ENCODE measurements at places on chromosomes 1 and 21.

DNA sequence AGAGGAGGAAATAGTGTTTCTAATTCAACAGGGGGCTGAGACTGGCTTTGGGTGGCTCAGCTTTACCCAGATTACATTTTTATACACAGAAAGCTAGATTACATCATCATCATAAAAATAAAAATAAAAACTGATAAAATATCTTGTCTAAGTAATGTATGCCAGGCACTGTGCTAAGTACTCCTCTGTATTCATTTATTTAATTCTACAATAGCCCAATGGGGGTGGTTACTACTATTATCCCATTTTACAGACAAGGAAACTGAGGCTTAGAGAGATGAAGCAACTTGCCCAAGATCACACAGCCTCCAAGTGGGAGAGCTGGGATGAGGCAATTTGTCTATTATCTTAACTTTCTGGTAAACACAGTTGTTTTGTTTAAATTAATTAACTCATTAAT, 62.3 kb upstream of the ECE1 start:
- DNase-seq, result no peak

DNA sequence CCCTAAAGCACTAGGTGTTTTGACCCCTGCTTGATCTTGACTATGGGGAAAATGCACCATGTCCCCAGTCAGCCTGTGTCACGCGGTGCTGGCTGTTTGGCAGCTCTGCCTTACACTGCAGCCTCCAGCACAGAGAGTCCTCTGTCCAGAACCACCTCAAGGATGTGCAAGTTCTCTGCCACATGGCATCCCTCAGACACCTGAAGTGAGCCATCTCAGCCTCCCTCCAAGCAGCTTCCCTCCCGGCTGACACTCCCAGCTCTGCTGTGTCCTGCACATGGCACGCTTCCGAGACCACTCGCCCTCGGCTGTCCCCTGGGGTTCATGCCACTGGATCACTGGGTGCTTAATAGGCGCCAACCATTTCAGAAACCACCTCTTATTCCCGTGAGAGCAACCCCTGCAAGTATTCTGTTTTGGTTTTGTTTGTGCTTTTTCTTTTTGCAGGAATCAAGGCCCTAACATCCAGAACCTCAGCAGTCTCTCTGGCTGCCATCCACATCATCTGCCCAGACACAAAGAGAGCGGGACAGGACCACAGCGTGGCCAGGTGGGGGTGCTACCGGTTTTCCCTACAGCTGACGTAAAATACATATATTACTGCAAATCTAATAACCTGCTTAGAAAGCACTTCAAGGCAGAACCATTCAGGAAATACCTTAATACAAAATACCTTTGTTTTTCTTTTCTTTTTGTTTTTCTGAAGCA, 45.7 kb downstream of the CAPZB start:
- no peak for DNase-seq

GRCh38 chr1:226939438-226940028, 561 bp upstream of the COQ8A start:
- DNase-seq, result no peak

- no peak for DNase-seq
Observed at GRCh38 chr21:40165773-40166070, 298.5 kb downstream of the PCP4 start.

- no peak for DNase-seq
Observed at GRCh38 chr21:29888437-29888836, 51.4 kb downstream of the GRIK1 start.

DNA sequence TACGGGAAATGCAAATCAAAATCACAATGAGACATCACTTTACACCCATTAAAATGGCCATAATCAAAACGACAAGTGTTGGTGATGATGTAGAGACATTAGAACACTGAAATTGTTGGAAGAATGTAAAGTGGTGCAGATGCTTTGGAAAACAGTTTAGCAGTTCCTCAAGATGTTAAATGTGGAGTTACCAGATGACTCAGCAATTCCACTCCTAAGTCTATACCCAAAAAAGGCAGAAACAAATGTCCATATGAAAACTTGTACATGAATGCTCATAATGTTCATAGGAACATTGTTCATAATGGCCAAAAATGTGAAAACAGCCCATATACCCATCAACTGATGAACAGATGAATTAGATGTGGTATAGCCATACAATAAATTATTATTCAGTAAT, 267.4 kb downstream of the KCNH1 start:
- DNase-seq, result no peak

DNA sequence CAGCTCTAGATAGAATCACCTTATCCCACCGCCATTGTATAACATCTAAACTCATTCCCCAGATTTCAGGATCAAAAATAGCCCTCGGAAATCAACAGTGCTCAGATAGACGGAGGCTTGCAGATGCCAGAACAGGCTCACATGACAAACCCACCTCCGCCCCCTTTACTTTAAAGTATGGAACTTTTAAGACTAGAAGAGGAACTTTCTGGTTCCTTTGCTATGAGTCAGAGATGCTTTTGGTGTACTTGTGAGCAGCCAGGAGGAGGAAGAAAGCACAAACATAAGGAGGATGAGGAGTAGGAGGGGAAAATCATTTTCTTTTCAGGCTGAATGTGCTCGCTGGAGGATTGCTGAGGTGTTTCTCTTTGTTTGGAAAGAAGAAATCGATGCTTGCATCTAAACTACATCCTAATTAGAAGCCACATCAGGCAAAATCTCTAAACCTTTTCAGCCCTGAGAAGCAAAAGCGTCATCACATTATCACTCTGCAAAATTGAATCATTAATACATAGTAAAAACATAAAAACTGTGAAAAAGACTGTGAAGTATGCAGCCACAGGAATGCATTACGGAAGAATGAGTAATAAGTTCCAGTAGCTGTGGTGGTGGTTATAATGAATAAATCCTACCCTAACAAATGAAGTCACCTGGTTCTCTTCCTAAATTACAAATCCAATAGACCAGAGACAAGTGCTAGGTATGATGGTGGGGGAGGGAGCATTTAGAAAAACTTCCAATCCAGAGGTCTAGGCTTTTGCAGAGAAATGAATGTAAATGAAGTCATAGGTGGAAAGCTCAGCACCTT, 251.3 kb downstream of the KCNH1 start:
- DNase-seq, result no peak

GRCh38 chr1:19678931-19679453, 14.3 kb downstream of the HTR6 start:
- DNase-seq, result no peak

DNA sequence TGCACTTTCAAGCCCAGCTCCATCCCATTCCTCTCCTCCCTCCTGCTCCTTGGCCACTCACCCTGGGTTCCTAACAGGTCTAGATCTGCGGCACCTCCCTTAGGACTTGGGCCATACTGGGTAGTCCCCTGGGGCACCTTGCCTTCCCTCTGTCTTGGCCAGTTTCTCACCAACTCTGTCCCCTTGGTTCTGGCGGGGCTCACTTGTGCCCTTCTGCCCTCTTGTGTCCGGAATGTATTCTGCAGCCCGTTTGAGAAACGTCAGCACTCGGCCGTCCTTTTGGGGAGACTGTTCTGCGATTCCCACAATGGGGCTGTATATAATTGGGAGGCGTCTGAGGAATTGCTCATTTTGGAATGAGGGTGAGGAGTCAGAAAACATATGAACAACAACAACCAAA, 162.4 kb downstream of the ZSCAN20 start:
- DNase-seq, result no peak

DNA sequence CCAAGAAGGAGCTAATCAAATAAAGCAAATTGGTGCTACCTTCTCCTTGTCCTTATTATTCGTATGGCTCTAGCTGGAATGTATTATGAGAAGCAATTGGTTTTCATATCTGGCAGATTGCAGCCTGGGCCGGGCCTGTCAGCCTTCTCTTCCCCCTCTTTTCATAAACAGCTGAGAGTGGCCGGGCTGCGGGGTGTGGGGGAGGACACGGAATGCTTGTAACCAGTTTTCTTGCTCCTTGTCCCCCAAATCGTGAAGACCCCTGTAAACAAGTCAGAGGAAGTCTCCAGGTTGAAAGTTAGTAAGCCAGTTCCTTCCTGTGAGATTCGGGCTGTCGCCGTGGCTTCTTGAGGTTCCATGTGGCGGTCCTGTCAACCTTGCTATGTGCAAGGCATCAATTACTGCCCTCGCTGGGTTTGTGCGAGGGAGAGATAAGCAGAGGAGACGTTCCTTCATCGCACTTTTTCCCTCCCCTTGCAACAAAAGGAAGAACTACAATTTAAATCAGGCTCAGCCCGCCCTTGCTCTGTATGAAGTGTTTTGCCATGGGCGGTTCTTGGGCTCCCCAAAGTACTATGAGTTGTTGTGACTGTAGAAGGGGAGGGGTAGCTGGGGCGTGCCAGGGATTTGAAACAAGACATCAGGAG, 450.7 kb downstream of the CAMTA1 start:
- no peak for DNase-seq

DNA sequence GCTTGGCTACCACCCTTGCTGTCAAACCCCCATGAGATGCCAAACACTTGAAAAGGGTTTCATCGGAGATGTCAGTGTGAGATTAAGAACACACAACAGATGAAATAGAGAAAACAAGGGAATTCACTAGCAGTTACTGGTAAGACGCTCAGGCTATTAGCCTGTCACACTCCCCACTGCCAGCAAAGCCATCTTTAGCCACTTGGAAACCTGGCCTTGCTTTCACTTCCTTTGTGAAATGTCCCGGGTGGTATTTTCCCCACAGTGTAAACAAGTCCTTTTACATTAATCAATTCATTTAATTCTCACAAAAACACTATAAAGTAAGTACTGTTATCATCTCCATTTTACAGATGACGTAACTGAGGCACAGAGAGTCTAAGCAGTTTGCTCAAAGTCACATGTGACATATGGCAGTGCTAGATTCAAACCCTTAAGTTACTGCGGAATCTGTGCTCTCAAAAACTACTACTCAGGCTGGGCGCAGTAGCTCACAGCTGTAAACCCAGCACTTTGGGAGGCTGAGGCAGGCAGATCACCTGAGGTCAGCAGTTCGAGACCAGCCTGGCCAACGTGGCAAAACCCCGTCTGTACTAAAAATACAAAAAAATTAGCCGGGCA, 32.7 kb upstream of the KHDRBS1 start:
- DNase-seq, result no peak

- no peak for DNase-seq
Observed at GRCh38 chr21:40402884-40403582, 443.9 kb downstream of the DSCAM start.

- no peak for DNase-seq
Observed at GRCh38 chr1:78153092-78153736, 107.4 kb downstream of the GIPC2 start.

GRCh38 chr1:1298861-1299685, 8.7 kb downstream of the ACAP3 start:
- no peak for DNase-seq

- DNase-seq, result no peak
Observed at GRCh38 chr21:46001821-46002681, 20.5 kb downstream of the COL6A1 start.

- DNase-seq, result no peak
Observed at GRCh38 chr1:159421821-159422220, 10.2 kb upstream of the OR10J4 start.

- no peak for DNase-seq
Observed at GRCh38 chr1:75130865-75131564, 3.2 kb upstream of the LHX8 start.

GRCh38 chr1:35428360-35428759, 128.8 kb downstream of the KIAA0319L start:
- no peak for DNase-seq
